ENCODE measurements at places on chromosomes 3 and 15.

DNA sequence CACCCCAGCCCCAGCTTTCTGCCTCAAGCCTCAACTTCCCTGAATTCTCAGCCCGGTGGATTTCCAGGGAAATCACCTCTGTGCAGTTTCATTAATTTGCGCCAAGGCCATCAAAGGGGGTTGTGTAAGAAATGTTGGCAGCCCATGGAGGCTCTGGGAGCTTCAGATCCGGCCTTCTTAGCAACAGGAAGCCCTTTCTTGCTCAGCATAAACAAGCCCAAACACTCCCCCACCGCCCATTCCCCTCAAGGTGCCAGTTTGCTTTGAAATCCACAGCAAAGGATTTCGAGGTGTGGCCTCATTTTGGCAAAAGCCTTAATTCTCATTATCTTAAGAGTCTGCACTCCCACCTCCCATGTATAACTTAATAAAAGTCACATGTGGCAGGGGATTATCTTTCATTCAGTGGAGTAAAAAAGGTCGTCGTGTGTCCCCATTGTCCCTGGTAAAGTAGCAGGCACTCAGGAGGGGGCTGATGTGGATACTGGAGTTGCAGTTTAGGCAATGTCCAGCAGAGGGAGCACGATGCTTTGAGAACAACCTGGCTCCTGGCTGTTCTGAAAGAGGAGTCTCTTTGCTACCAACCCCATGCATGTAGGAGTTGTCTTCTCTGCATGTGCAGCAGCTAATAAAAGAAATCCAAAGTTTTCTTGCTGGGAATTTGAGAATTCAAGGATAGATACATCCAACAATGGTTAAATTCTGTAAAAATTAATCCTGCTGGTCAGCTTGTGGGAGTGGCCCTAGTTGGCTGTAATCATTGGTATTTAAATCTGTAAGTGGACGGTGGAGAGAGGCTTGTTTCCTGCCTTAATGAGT, 39.5 kb downstream of the EBLN2 start:
- peak; percentile 94 for DNase-seq

DNA sequence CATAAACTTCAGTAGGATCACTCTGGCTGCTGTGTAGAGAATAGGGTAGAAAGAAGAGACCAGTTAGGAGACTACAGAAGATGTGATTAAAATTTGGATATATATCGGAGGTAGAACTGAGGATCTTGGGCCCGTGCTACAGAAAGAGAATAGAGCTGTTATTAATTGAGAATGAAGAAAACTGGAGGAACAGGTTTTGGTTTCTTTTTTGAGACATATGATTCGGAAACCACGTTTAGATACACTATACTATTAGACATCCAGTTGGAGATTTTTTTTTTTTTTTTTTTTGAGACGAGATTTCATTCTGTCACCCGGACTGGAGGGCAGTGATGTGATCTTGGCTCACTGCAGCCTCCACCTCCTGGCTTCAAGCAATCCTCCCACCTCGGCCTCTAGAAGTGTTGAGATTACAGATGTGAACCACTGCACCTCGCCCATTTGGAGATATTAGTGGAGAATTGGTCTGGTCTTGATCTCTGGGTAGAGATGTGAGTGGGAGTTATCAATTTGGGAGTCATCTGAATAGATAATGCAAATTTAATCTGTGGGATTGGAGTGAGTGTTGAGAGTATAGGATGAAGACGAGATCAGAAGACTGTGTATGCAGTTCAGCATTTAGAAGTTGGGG, 50.9 kb downstream of the TCF12 start:
- no peak for DNase-seq

GRCh38 chr15:65058394-65059368, 9.1 kb downstream of the RASL12 start:
- no peak for DNase-seq

DNA sequence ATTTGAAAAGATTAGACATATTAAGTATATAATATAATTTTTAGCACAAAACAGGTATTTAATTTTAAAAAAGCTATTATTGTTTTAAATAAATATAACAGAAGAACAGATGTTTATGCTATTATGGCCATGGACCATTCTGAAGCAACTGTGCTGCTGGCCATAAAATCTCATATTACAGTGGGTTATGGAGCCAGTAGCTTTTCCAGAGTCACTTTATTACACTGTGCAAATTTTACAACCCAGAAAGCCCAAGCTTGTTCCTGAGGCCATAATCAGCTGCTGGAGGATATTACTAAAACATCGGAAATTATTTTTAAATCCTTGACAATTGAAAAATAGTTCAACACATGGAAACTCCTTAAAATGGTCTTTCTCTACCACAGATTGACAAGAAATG, 557.3 kb upstream of the KCNMB2 start:
- no peak for DNase-seq

DNA sequence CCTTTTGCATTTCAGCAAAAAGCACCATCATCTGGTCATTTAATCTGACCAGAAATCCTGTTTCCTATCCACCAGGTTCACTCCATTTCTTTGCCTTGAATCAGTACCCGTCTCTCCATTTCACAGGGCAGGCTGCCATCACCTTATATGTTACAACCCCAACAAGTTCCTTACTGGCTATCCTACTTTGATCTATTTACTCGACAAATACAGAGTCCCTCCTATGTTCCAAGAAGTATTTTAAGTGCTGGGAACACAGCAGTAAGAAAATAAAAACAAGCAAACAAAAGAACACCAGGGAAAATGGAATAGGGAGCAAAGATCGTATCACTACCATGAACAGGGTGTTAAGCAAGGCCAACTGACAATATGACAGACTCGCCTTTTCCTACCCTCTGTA, 295.2 kb upstream of the WNT5A start:
- no peak for DNase-seq
